NCI-H1105 treated with DMSO at 0.1 percent for 48 hours (cell line): ENCODE measurements at places on chromosomes 1 and 21.

DNA sequence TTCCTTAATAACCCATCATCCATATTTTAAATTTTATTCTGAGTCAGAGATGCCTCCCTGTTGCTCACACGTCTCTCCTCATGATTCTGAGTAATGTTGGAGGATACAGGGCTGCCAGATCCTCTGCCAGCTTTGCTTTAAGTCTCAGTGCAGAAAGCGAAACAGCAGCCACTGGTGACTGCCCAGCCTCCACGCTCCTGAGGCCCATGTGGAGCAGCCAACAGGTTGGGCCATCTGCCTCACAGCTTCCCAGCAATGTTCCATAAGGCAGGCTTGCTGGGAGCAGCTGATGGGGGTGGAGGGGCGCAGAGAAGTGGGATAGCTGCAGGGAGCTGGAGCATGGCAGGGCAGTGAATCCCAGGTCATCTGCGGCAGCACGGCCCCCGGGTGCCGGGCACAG lies 104.2 kb downstream of the IGSF21 start:
- no peak for DNase-seq

DNA sequence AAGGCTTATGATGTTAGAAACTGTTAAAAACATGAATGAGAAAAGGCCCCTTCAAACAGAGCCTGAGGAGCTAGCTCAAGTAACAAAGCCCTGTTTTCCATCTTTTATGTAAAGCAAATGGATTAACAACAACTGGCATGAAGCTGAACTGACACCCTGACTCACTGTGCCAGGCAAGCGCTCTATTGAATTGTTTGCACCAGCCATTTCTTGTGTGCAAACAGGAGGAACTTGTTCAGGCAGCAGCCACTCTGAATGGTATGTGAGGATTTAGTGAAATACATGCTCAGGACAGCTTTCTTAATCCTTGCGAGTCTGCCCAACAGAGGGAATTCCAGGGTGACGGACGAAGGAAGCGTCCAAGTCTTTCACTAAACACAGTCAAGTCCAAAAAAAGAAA lies 291.1 kb upstream of the ADGRL2 start:
- DNase-seq = no peak

- DNase-seq = peak; percentile 16
These were observed 11.4 kb upstream of the MTARC1 start for GRCh38 chr1:220775240-220775853.

GRCh38 chr21:46368533-46369285 lies 44.8 kb downstream of the PCNT start:
- DNase-seq = no peak

DNA sequence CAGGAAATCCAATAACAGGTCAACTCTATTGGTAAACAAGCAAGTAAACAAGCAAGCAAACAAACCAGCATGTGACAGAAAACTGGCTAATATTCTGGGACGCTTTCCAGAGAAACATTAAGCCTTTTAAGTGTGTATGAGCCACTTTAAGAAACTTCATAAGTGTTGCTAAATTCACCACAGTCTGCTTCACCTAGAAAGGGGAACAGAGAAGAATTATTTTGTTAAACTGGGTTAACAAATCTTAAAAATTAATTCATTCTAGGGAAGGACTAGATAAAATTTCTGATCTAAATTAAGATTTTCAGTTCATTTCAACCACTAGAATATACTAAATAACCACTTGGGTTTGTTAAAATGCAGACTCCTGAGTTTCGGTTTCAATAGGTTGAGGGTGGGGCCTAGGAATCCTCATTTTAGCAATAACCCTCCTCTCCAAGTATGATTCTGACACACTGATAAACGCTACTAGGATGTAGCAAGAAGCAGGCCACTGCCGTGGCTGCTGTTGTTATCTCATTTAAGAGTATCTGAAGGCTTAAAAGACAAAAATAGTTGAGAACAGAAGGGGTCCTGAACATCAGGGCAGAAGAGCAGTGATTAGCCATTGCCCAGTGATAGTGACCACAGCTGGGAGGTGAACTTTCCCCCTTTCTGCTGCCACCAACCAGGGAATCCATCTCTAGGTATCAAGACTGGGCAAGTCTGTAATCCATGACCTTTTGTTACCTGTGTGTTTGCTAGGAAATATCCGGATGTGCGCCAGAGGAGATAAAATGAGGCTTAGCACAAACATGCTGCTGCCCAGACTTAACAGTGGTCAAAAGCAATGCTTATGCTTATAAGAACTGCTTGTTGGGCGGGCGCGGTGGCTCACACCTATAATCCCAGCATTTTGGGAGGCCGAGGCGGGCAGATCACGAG lies 11.2 kb downstream of the CREG1 start:
- DNase-seq = peak; percentile 51

- DNase-seq = no peak
These were observed 6.5 kb downstream of the CACHD1 start for GRCh38 chr1:64476251-64476952.

DNA sequence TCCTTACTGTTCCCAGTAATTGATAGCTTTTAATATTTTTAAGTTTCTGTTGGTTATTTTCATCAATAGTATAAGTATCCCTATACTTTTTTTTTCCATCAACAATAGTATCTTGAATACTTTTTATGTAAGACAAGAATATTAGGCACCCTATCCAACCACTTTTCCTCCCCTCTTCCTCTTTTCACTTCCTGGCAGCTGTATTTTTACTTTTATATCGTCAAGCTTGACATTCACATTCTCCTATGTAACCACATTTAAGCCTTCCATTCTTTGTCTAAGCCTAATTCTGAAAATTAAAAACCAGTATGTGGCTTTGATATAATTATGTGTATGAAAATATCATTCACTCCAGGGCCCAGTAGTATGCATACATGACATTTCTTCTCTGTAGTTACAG lies 9.3 kb downstream of the TMEM39B start:
- DNase-seq = no peak

DNA sequence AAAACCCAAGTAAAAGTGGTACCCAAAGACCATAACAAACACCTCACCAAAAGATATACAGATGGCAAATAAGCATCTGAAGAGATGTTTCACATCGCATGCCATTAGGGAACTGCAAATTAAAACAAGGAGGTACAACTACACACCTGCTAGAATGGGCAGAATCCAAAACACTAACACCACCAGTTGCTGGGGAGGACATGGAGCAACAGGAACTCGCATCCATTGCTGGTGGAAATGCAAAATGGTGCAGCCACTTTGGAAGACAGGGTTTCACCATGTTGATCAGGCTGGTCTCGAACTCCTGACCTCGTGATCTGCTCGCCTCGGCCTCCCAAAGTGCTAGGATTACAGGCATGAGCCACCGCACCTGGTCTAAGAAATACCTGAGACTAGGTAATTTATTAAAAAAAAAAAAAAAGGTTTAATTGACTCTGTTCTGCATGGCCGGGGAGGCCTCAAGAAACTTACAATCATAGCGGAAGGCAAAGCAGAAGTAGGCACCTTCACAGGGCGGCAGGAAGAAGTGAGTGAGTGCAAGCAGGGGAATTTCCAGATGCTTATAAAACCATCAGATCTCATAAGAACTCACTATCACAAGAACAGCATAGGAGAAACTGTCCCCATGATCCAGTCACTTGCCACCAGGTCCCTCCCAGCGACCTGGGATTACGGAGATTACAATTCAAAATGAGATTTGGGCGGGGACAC lies 30.2 kb upstream of the PRSS38 start:
- no peak for DNase-seq

DNA sequence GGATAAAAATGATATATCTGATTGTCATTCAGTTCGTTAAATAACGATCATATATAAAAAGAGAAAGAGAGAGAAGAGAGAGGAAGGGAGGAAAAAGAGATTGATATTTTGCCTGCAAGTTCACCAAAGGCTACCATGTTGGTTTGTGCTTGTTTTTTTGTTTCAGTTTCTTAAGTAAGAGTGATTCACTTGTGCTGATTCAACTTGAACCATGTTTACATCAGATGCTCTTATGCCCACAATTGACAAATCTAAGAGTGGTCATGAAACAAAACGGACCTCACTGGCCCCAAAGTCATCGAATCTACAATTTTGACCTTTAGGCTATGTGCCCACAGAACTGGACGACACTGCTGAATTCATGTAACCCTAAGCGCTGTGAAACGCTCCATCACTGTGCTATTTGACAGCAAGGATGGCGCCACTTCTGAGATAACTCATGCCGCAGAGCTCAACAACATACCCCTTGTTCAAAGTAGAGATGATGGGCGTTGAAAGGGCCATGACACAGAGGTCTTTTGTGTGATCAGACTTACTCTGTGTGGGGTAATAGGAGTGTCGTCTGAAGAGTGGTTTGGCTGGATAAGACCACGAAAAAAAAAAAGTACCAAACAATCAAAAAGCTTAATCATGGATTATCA lies 481.4 kb downstream of the SETD4 start:
- no peak for DNase-seq

GRCh38 chr1:235841938-235842545 lies 24.7 kb downstream of the LYST start:
- no peak for DNase-seq

DNA sequence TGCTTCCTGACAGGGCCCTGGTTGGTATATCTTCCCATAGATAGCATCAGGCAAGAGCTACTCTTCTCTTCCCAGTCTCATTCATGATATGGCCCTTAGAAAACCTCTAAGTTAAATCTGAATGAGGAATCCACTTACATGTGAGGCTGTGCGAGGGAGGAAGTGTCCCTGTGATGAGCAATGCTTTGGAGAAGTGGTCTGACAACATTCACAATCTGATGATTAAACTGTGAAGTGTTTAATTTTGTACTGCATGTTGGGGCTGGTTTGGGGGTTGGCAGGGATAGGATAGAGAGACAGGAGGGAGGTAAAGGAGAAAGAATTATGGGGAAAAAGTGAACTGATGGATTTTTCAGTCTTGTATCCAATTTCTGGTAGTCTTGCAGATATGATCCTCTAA lies 421.2 kb upstream of the DAB1 start:
- DNase-seq = peak; percentile 44
